ENCODE measurements at places on chromosomes 12 and 14.

GRCh38 chr12:52324153-52324444 is 2.9 kb upstream of the KRT83 start:
- no peak for DNase-seq

- DNase-seq, result no peak
These were observed 26.0 kb downstream of the ITPK1 start for GRCh38 chr14:93089521-93090269.

DNA sequence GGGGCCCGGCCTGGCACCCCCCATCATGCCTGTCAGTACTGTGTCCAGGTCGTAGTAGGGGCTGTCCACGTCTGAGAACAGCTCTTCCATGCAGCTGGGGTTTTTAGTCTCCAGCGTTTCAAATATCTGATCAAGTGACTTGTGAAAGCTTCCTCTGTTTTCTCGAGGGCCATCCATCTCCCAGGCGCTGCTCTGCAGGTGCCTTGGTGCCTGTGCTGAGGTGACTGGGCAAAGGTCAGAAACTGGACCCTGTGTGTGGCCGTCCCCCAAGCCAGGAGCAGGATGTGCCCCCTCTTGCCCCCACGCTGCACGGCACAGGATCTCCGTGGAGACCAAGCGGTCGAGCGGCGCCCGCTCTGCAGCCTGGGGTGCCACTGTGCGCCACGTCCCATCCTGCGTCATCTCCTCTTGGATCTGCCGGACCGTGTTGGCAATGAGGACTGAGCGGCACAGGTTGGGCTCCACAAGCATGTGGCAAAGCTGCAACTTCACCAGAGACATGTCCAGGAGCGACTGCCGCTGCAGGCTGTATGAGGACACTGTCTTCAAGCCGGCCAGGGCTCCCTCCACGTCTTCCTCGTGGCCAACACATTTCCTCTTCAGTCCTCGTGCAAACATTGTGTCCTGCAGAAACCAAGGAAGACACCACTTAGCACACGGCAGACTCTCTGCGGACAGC is 9.4 kb downstream of the CDCA4 start:
- no peak for DNase-seq

DNA sequence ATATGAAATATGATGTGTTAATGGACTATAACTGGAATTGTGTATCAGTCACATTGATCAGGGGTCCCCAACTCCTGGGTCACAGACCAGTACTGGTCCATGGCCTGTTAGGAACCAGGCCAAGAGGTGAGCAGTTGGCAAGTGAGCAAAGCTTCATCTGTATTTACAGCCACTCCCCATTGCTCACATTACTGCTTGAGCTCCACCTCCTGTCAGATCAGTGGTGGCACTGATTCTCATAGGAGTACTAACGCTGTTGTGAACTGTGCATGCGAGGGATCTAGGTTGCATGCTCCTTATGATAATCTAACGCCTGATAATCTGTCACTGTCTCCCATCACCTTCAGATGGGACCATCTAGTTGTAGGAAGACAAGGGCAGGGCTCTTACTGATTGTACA is 72.3 kb downstream of the CDK17 start:
- DNase-seq, result no peak

GRCh38 chr12:121964813-121965643 is 46.6 kb downstream of the CFAP251 start:
- no peak for DNase-seq

GRCh38 chr12:132253698-132254480 is 75.5 kb downstream of the GALNT9 start:
- DNase-seq, result no peak

DNA sequence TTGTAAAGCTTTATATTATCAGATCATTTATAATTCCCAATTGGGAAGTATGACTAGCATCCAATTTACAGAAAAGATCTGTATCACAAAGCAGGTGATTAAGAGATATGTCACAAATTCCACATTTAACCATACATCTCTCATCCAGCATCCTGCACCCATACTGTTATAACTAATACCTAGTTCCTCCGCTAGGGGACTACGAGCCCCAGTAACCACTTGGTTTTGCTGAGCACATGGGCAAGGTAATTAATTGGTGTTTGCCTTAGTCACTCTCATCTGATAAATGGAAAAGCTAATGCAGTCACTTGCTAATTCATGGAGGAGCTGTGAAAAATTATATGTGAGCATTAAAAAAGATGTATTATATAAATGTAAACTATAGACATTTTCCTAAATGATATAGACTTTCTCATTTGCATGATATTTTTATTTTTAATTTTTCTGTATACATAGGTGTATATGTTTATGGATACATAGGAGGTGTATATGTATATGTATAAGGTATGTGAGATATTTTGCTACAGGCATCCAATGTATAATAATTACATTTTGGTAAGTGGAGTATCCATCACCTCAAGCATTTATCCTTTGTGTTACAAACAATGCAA is 1031.8 kb downstream of the GALC start:
- no peak for DNase-seq

- no peak for DNase-seq
These were observed 68.2 kb upstream of the WSCD2 start for GRCh38 chr12:108060903-108061302.

- DNase-seq, result no peak
These were observed 30.9 kb downstream of the BTBD7 start for GRCh38 chr14:93301821-93302447.

DNA sequence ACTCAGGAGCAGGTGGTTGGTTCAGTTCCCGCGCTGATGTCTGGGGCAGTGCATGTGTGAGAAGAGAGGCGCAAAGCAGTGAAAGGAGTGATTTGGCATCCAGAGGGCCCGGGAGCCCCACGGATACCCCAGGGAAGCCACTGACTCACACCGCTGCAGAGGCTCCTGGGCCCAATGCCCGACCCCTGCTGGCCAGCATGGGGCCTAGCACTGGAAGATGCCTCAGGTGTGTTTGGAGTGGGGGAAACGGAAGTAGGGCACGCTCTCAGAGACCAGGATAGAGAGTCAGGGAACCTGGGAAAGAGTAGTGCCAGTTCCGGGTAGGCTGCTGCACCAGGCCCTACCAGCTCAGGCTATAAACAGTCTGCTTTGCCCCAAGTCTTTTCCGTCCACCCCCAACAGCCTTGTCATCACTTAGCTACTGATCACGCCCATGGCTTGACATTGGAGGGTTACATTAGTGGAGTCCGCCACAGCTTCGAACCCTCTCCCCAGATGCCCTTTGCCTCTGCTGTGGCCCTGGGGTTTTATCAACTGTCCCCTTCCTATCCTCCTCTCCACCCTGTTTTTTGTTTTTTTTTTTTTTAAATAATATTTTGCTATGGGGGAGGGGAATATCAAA is 9.5 kb upstream of the CSAD start:
- no peak for DNase-seq

GRCh38 chr12:76621582-76622024 is 62.0 kb upstream of the OSBPL8 start:
- no peak for DNase-seq

- no peak for DNase-seq
These were observed 37.2 kb downstream of the EP400 start for GRCh38 chr12:131986910-131987309.

DNA sequence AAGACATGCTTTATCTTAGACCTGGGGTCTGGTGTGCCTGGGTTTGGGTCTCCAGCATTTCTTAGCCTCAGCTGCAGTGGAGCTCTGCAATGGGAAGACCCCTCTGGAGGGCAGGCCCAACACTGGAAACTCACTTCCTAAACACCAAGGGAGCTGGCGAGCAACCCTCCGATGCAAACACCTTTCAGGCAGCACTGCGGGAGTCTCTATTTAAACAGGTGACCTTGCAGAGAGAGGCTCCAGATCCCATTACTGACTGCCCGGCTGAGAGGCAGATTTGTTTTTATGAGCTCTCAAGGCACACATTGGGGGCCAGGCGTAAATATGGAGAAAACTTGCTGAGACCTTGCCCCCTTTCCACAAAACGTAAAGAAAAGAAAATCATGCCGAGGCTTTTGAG is 195.5 kb downstream of the PAX9 start:
- DNase-seq, result no peak

DNA sequence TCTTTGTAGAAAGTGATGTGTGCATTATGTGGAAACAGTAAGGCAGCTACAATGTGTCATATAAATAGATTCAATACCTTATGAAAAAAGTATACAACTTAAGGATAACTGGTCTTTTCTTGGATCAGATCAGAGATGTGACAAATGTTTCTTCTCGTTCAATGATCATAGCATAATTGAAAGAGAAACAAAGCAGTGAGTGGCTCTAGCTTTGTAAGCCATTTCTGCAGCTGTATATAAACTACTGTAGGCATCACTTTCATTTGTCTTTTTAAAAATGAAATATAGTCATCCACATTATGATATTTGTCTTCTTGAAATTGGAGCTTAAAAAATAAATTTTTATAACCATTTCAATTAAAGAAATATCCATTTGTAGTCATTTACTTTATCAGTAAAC is 63.8 kb upstream of the LMO3 start:
- no peak for DNase-seq

- no peak for DNase-seq
These were observed 1.2 kb downstream of the PRMT8 start for GRCh38 chr12:3491938-3492792.

DNA sequence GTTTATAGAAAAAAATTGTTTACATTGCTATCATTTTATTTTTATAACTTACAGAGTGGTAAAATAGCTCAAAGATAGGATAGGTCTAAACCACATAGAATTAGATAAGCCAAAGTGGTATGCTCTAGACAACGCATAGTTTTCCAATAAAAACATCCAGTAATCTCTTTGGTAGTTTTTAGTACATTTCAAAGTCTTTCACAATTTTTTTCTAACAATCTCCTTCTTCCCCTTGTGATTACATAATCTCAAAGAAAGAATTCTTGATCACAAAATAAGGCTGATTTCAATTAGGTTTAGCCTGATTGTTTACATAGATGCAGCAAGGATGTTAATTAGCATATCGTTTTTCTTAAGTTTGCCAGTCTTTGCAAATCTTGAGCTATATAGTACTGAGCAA is 460.0 kb downstream of the FUT8 start:
- no peak for DNase-seq

DNA sequence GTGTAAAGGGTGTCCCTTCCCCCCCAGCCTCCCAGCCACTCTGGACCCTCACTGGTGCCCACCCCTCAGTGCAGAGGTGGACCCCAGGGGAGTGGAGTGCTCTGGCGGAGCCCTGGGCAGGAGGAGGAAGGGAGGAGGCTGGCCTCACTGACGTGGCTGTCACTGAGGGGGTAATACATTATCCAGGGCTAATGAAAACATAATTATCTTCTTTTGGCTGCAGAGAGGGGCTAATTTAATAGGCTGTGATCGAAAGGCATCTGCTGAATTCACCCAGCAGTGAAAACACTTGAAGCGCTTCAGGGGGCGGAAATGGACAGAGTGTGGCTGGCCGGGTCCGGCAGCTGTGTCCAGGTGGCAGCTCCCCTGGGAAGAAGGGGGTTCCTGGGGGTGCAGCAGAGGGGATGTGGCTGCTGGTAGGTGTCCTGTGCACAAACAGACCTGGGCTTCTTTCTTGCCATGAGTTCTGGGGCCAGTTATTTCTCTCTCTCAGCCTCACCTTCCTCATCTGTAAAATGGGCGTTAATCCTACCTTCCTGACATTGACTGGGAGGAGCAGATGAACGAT is 3.7 kb upstream of the NOS1 start:
- DNase-seq, result no peak

DNA sequence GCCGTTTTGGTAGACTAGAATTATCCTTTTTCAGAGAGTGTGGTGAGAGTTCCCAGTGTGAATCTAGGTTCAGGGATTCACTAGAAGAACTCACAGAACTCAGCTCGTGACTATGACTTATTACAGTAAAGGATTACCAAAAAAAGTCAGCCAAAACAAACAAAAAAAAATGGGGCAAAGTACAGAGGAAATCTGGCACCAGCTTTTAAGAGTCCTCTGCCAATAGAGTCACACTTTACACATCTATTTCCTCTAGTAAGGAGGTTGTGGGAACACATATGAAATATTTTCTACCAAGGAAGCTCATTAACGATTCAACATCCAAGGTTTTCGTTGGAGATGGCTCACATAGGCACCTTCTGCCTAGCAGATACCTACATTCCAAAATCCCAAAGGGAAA is 28.2 kb downstream of the TSPAN19 start:
- DNase-seq, result no peak

- no peak for DNase-seq
These were observed 218.5 kb downstream of the FUT8 start for GRCh38 chr14:65631040-65631439.

Data from GF-D8 (cell line).